Urinary bladder (tissue), 4 donors: ENCODE measurements at places on chromosomes 13 and 19. TPM values are rescaled to one million over a fixed set of nuclear protein-coding genes. Genes with fewer than 3 reads are reported as not detected.

Gene GFY
- polyA plus RNA-seq = not detected

Gene TMC4
- polyA plus RNA-seq = 16.0 TPM

Gene ZNF8
- polyA plus RNA-seq = 1.8 TPM

GRCh38 chr19:45280471-45280961, 29.4 kb downstream of the MARK4 start:
- DNase-seq = no peak

GRCh38 chr19:18160971-18161635, 8.1 kb downstream of the PIK3R2 start:
- DNase-seq = no peak

GRCh38 chr13:100235311-100235901, 146.5 kb downstream of the PCCA start:
- DNase-seq = peak; percentile 17

Gene SH2D3A
- 5.5 TPM for polyA plus RNA-seq

DNA sequence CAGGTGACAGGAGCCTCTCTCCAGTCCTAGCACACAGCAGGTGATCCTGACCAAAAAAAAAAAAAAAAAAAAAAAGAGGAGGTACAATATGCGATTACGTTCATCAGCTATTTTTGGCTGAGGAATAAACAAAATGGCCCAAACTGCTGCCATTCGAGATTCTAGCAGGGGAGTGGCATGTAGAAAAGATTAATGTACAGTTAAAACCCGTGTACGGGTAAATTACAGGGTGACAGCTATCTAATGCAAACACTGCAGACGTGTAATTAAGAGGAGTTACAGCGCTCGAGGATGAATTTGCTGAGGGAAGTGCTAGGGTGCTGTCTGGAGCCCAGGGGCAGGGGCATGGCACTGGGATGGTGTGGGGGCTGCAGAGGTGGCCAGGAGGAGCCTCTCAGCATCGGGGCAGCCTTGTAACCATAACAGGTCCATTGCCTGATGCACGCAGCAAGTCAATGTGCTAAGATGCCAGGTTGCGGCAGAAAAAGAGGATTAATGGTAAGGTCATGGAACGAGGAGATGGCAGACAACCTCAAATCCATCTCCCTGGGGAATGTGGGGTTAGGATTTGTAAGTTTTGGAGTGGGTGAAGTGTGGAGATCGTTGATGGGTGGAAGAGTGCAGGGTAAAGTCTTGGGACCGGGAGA, 17.4 kb downstream of the CHST8 start:
- DNase-seq = no peak

- no peak for DNase-seq
Observed at GRCh38 chr19:34257559-34257924, 3.2 kb downstream of the GARRE1 start.

Gene DNAJC15
- polyA plus RNA-seq = 19.6 TPM

DNA sequence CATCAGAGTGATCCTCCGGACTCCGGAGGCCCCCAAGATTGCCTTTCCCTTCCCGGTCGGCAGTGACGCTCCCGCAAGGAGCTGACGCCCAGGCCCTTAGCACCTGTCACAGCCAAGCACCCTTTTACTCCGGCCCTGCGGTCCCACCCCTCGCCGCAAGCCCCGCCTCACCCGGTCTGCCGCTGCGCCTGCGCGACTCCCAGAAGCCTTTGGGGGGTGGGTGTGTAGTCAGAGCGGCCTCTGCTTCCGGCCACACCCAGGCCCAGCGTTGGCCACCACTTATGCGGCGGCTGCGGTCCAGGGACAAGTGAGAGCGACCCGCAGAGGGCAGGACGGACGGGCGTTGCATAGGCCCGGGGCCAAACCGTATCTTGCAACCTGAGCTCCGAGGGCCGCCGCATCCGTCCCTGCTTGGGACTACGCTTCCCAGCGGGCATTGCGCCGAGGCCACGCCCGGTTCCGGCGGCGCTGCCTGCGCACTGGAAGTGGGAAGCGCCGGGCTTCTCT, 441 bp upstream of the ZFP28 start:
- peak; percentile 69 for DNase-seq

Gene FREM2
- polyA plus RNA-seq = 0.18 TPM

- DNase-seq = peak; percentile 64
Observed at GRCh38 chr19:40305403-40305802, 20.3 kb upstream of the AKT2 start.

GRCh38 chr19:38072776-38073750, 151.0 kb downstream of the DPF1 start:
- DNase-seq = no peak

Gene RNF225
- 0.11 TPM for polyA plus RNA-seq

- no peak for DNase-seq
Observed at GRCh38 chr19:51600940-51601580, 29.1 kb downstream of the SIGLEC5 start.

DNA sequence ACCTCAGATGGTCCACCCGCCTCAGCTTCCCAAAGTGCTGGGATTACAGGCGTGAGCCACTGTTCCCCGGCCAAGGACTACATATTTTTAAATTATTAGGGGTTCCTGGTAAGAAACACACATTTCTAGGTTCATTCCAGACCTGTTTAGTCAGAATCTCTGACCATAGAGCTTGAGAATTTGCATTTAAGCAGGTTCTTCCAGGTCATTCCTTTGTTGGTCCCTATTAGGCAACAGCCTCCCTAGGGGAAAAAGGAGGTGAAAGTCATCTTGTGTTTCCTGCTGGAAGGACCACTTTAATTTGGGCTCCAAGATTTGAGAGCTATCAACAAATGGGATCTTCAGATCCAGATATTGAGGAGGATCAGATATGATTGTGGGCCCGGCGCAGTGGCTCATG, 16.3 kb downstream of the S1PR2 start:
- DNase-seq = no peak

DNA sequence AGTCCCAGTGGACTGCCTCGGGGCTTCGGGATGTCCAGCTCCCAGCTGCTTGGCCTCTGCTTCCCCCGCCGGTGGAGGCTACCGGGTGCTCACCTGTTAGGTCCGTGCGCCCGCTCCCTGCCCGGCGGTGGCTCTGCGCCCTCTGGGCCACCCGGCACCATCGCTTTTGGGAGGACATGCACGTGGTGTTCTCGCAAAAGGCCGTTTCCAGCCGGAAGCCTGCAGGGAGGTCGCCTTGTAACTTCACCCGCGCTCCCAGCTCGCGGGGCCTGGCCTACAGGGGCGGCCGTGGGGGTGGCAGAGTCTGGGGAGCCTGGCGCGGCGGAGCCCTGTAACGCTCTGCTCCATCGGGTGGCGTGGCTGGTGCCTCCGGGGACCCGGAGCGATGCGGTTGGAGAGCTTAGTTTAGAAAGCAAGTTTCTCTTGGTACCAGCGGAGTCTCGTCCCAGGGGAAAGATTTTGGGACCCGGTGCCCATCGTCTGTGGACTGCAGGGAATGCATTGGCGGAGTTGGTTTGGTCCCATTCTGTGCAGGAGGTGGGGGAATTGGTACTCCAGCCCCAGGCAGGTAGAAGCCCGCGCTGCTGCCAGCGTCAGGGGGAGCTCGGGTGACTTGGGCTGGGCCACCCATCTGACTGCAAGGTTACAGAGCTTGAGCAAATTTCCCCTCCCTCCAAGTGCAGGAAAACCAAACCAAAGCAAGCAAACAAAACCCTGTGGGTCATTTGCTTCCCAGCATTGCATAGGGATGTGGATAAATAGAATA, 673 bp downstream of the SPATA13 start:
- DNase-seq = no peak

GRCh38 chr19:31074199-31075125, 274.8 kb downstream of the TSHZ3 start:
- no peak for DNase-seq

Gene SF3A2
- 69.9 TPM for polyA plus RNA-seq

DNA sequence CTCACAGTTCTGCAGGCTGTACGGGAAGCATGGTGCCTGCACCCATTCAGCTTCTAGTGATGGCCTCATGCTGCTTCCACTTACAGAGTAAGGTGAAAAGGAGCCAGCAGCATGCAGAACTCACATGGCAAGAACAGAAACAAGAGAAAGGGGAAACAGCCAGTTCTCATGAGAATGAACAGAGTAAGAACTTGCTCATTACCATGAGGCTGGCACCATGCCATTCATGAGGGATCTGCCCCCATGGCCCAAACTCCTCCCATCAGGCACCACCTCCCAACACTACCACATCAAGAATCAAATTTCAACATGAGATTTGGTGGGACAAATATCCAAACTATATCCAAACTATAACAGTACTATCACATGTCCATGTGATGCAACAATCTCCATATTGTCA, 72.1 kb downstream of the KATNAL1 start:
- DNase-seq = no peak

DNA sequence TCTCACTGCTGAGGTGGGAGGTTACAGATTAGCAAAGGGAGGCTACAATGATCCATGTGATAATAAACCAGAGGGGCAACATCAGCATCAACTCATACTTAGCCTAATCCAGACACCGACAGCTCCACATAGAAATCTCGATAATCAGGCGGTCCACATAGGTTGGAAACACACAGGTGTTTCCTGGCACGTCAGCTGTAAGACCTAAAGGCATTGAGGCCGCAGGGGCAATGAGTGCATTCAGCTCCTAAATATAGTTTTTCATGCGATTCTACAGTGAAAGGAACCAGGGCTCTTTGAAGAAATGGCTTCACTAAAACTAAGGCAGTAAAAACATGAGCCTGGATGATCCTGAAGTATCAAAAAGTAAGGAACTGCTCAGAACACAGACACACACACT, 19.3 kb downstream of the PLPP2 start:
- no peak for DNase-seq

DNA sequence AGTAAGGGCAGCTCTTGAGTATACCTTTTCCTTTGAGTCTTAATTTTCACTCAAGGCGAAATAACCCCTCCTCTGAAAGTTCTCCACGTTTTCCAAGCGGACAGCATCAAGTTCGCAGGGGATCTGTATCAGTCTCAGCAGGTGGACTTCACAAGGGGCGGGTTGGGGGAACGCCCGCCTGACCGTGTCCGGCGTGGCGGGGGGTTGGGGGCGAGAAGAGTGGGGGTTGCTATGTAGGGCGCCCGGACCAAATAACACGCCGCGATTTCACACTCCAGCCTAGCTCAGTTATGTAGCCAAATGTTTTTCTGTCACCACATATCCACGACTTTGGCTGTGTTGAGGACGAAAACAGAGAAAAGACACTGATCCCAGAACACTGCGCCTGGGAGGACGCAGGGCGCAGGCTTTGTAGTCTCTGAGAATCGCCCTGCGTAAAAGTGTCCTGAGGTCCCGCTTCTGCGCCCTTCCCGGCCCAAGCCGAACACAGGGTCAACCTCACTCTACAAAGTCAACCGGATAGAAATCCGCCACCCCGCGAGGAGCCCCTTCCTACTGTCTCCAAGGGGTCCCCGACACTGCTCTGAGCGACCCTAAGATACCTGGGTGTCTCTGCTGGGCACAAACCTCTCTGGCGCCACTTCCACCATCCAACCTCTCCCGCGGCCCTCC, 524 bp downstream of the RUBCNL start:
- DNase-seq = no peak

Gene CEACAM16
- polyA plus RNA-seq = not detected

- no peak for DNase-seq
Observed at GRCh38 chr13:108283110-108283509, 13.6 kb downstream of the TNFSF13B start.

DNA sequence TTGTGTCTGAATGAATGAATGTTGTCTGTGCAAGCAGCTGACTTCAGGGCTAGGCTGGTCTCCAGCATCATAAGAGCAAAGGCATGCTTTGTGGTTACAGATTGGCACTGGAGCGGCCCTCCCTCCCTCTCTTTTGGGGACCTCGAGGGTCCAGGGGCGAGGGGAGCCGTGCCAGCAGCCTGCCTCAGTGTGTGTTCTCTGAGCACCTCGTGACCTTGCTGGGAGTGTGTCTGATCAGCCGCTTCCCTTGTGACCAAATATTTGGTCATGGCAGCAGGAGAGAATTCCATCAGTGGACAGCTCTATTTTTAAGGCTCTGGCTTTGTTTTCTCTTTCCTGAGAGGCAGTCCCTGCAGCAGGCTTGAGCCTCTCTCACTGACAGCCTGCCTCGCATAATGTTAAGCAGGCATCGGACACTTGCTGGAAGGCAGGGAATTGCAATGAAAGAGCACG, 329.7 kb downstream of the UQCRFS1 start:
- DNase-seq = no peak

Gene CRTC1
- polyA plus RNA-seq = 13.6 TPM

Gene DCT
- polyA plus RNA-seq = 0.15 TPM

- no peak for DNase-seq
Observed at GRCh38 chr19:52274191-52274590, 4.8 kb downstream of the ZNF766 start.

Gene PCDH20
- polyA plus RNA-seq = 0.99 TPM

Gene HRC
- 3.8 TPM for polyA plus RNA-seq

DNA sequence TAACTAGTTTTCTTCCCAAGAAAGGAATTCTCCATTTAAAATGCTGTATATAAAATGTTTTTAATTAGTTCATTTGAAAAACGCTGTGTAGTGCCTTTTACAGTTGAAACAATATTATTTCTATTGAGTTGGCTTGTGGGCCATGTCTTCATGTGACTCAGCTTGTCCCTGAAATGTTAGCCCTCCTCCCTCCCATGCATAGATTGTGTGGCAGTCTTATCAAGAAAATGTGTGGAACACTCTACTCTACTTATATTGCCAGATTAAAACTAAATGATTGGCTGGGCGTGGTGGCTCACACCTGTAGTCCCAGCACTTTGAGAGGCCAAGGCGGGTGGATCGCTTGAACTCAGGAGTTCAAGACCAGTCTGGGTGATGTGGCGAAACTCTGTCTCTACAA, 33.4 kb downstream of the TFDP1 start:
- DNase-seq = no peak
